ENCODE measurements at places on chromosomes 6 and 20.

DNA sequence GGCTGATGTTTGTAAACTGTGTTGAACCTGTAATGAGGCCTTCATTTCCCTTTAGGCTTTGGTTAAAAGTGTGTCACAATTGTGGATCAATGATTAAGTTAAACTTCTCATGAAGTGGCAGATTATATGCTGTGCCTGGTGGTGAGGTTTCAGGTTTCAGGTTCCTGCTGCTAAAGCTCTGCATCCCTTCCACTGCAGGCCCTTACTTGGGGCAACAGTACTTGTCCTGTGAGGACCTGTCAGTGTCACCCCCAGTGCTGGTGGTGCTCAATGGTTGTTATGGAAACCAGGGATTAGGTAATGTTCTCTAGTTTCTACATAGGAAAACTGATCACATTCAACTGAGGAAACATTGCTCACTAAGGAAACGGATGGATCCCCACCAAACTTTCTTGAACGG is 18.5 kb downstream of the RPP21 start:
- no peak for DNase-seq

GRCh38 chr6:3195695-3196497 is 31.6 kb downstream of the TUBB2B start:
- no peak for DNase-seq

DNA sequence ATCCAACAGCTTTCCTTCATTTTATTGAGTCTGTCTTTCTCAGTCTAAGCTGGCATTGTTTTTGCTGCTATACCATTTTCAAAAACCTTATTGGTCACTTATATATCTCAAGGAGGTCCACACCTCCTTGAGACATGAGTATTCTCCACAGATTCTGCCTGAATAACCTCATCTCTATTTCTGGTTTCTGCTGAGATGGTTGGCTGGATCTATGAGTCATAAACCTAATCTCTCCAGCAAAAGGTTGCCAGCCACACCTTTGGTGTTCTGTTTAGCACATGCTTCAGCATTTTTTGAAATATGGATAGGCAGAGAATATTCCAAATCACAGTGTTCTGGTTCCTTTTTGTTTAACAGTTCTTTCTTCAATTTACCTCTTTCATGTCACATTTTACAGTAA is 40.8 kb upstream of the TMEM244 start:
- DNase-seq, result no peak

- DNase-seq, result no peak
Measured at GRCh38 chr6:18245642-18246041, 18.7 kb downstream of the DEK start.

DNA sequence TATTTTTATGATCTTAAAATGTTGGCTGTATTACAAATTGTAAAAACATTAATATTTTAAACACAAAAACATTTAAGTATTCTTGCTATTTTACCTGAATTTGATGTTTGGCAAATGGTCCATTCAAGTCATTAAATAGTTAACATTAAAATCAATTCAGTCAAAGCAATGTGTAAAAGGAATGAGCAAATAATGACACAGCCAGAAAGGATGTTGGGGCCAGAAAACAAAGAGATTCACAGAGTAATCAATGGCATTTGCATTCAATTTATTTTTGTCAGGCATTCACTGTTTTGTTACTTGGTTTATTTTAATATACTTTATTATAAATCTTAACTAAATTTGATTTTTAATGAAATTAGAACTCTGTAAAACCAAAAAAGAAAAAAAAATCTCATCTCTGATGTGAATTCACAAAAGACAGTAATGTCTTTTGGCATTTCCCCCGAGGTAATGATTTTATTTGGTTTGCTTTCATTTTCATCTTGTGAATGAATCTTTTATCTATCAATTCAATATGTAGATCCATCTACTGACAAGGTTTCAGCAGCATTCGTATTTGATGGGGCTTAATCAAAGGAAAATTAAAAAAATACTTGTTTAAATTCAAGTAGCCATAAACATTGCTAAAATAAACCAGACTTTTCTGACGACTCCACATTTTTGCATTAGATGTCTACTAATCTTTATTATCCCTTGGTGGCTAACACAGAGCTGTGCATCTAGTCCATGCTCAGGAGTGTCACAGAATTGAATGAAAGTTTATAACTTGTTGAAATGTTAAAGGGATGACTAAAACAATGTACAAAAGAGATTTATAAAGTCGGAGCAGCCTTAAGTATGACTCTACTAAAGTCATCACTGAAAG is 866.7 kb upstream of the GJE1 start:
- DNase-seq, result no peak

- no peak for DNase-seq
Measured at GRCh38 chr6:7341989-7342742, 29.2 kb upstream of the SSR1 start.

DNA sequence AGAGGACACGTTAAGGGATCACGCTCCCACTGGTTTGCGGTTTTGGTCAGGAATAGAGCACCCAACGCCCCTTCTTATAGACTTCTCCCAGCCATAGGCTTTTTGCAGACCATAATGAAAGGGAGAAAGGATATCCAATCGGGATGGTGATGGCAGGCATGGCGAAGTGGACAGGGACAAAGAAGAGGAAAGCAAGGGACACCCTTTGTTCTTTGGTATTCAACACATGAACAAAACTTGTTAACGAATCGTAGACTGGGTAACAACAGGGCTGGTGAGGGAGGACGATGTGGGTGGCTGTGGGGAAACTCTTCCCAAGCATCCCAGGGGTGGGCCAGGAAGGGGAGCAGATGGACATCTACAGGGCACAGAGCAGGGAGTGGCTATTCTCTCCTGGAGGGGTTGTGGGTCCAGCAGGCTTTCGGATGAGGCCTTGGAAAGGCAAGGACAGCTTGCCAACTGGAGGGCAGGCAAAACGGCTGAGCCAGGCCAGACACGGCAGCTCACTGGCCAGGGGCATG is 1.4 kb upstream of the HSP90AB1 start:
- no peak for DNase-seq

DNA sequence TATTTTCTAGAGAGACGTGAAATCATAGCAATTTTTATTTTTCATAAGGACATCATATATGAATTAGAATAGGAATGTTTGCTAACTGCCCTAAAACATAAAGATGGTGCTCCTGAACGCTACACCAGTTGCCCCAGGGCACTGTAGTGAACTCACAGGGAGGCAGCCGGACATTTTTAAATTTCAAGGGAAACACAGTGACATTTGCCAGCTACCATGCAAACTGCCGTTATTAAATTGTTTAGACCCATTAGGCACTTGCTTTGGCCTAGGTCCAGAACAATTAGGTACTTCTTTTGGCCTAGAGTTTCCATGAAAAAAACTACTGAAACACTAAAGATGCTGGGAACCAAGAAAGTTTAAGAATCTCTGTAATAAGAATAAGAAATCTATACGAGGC is 24.9 kb upstream of the CFAP206 start:
- no peak for DNase-seq

- no peak for DNase-seq
Measured at GRCh38 chr6:147099974-147100373, 104.2 kb upstream of the STXBP5 start.

- DNase-seq, result no peak
Measured at GRCh38 chr6:3364391-3364790, 92.5 kb downstream of the SLC22A23 start.

GRCh38 chr20:57707320-57707719 is 2.5 kb downstream of the PMEPA1 start:
- no peak for DNase-seq

GRCh38 chr6:107185391-107185970 is 70.2 kb upstream of the BEND3 start:
- no peak for DNase-seq

DNA sequence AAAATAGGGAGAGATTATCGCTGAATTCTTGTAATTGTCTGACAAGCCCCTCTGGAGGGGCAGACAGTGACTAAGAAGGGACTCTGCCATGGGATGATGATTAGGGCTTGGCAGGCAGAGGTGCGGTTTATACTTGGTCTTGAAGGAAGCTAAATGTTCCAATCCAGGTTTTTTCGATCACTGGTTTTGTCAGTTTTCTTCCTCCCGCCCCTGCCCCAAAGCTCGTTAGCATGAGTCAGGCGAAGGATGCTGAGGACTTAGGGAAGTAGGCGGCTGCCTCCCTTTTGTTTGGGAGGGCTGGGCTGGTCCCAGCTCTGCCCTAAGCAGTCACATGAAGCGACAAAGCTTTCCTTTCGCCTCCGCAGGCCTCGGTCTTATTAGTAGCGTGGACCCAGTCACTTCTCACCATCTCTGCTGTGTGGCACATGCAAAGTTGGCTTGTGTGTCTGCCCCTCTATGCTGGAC is 314.2 kb downstream of the CDC5L start:
- no peak for DNase-seq

- DNase-seq, result no peak
Measured at GRCh38 chr6:37714836-37715420, 17.2 kb upstream of the MDGA1 start.

GRCh38 chr6:103874575-103874974 is 985.1 kb downstream of the HACE1 start:
- no peak for DNase-seq

GRCh38 chr6:124560873-124561567 is 401.2 kb upstream of the RNF217 start:
- no peak for DNase-seq

- no peak for DNase-seq
Measured at GRCh38 chr6:35967076-35967774, 46.3 kb upstream of the SRPK1 start.

GRCh38 chr6:157143890-157144798 is 179.2 kb downstream of the TMEM242 start:
- DNase-seq, result no peak

- no peak for DNase-seq
Measured at GRCh38 chr20:55586610-55587009, 418.7 kb downstream of the CBLN4 start.

DNA sequence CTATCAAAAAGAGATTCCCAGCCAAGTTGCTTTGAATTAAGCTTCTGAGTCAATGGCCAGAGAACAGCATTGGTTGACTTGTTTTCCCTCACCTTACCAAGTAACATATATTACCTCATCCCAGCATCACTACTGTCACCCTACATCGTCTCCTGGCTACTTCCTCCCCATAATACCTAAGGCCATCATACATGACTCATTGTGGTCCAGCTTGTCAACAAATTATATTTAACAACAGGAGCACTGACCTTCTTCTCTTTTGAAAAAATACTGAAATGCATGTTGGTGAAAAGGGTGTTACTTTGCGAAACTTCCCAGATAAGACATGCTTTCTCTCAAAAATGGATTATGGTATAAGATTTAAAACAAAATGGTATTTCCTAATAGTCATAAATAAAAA is 106.9 kb downstream of the TBX18 start:
- DNase-seq, result no peak

DNA sequence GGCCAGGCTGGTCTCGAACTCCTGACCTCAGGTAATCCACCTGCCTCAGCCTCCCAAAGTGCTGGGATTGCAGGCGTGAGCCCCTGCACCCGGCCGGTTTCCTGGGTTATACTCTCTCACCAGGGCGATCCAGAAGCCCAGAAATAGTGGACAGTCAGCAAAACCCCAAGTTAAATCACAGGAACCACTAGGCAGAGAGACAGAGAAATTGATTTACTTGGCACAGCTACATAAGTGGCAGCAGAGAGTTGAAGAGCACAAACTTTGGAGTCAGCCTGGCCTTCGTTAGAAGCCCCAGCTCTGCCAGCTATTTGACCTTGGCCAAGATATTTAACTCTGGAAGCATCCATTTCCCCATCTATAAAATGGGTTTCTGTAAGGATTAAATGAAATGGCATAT is 32.7 kb downstream of the MTRES1 start:
- DNase-seq, result no peak

GRCh38 chr6:82251942-82252341 is 4.4 kb upstream of the IBTK start:
- peak; percentile 27 for DNase-seq

- no peak for DNase-seq
Measured at GRCh38 chr20:3105256-3106137, 21.0 kb upstream of the AVP start.

DNA sequence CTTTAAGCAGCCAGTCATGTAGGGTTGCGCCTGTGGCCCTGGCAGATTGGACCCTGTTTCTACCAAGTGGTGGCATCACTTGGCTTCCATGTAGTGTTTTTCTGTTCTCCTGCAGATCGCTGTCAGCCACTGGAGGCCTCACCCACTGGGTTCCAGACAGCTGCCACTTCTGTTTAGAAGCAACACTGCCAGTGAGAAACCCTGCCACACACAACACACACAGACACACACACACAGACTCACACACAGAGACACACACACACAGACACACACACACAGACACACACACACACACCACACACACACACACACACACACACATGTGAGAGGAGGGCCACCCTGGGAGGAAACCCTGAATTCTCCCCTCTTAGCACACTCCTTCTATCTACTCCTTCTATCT is 51.8 kb downstream of the UTRN start:
- no peak for DNase-seq

GRCh38 chr6:170032706-170033309 is 258.1 kb downstream of the DLL1 start:
- DNase-seq, result no peak

DNA sequence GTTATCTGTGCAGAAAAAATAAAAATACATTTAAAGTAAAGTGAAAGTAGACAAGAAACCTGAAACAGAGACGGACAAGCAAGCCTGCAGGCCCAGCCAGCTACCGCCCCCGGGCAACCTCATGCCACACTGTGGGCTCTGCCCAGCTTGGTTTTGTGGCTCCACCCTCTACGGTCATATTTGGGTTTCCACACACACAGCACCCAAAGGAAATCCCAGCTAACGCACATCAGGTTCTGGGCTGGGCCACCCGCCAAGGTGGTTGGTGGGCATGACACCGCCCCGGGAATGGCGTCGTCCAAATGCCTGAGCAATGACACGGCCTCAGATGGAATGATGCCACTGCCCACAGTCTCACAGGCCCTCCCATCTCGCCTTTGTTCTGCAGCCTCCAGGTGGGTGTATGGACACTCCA is 22.9 kb downstream of the FAM110A start:
- no peak for DNase-seq

GRCh38 chr20:62618611-62619529 is 23.4 kb upstream of the SLCO4A1 start:
- peak; percentile 48 for DNase-seq

DNA sequence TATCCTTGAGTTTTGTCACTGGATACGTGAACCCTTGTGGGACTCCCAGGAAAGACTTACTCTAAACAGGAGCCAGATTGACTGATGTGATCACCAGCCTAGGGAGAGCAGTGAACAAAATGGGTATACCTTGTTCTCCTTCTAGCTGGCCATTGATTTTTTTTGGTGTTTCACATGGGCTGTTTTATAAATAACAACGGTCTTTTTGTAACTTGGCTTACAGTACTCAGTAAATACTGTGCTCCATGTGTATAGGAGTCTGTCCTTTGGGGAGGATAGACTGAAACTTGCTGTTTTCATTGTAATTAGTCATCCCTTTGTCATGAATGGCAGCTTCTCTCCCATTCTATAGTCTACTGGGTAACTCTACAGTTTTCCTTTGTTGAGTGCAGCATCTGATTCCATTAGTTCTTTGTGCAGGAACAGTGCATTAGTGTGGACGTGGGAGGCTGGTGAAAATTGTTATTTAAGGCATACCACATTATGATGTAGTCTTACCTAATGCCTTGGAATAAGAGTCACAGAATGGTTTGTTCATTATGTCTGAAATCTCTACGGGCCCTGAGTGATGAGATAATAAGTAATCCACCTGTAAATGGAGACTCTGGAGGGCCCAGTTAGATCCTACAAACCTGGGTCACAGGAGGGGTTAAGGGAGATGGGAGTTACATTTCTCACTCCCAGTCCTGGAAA is 89.5 kb downstream of the TIAM2 start:
- DNase-seq, result no peak
